COR-L47 (cell line): ENCODE measurements at places on chromosomes 6 and 20.

DNA sequence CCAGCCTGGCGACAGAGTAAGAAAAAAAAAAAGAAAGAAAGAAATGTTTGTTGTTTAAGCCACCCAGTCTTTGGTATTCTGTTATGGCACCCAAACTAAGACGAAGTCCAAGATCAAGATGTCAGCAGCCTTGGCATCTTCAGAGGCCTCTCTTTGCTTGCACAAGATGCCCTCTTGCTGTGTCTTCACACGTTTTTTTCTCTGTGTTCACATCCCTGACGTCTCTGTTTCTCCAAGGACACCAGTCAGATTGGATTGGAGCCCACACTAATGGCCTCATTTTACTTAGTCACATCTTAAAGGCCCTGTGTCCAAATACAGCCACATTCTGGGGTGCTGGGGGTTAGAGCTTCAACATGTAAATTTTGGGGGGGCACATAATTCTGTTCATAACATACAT, 380.9 kb downstream of the GJA1 start:
- no peak for DNase-seq

- no peak for DNase-seq
These were observed 223.4 kb downstream of the SLC24A3 start for GRCh38 chr20:19435821-19436220.

DNA sequence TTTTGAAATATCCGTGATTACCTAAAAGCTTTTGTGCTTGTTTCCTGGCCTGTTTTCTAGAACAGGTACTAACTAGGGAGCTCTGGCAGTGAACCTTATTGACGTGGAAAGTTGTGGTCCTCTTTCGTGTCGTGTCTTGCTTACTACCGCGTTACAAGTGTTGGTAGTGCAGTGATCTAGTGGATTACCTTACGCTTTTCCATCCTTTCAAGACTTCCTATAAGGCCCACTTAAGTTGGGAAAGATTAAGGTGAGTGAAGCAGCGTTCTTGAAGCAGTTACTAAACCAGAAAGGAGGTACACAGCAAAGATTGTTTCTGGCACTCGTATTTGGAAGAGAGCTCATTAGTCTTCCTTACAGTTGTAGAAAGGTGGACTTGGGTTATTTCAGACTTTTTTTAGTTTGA, 1.9 kb downstream of the PNRC1 start:
- DNase-seq: no peak

GRCh38 chr6:1558388-1558787, 51.3 kb upstream of the FOXC1 start:
- DNase-seq: no peak

GRCh38 chr20:57713505-57713903, 3.7 kb upstream of the PMEPA1 start:
- no peak for DNase-seq

- DNase-seq: no peak
These were observed 108.6 kb upstream of the VGLL2 start for GRCh38 chr6:117156741-117157140.

GRCh38 chr6:6982663-6983062, 125.1 kb upstream of the RREB1 start:
- DNase-seq: no peak

DNA sequence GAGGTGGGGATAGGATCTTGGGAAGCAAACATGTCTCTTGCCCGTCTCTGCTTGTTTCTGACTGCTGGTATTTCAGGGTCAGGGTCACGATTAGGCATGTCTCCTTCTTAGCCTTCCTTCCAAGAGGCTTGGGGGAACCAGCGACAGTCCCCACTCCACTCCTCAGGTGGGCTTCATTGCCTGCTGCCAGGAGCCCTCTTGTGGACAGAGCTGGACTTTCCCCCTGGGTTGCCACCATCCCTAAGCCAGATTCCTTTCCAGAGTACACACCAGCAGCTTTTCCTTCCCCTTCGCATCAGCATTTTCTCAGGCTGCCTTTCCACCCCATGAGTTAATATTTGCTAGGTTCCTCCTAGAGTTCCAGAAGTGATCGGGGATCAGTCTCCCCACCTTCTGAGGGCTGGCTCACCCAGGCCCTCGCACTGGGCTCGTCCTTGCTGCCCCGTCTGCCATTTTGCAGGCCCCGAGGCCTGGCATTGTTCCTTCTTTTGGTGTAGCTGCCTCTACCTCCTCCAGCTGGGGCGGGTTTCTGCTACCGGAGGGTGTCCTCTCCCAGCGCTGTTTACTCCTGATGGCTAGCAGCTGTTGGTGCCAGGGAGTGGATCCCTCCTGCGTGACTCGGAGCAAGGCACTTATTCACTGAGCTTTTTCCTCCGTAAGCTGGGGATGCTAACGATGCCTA, 8.8 kb upstream of the C20orf144 start:
- DNase-seq: peak; percentile 62
